CD4-positive, alpha-beta T cell treated with Interleukin-12 subunit alpha and Interleukin-12 subunit beta, for 1 hour (primary cell): ENCODE measurements at places on chromosomes 12 and 14.

DNA sequence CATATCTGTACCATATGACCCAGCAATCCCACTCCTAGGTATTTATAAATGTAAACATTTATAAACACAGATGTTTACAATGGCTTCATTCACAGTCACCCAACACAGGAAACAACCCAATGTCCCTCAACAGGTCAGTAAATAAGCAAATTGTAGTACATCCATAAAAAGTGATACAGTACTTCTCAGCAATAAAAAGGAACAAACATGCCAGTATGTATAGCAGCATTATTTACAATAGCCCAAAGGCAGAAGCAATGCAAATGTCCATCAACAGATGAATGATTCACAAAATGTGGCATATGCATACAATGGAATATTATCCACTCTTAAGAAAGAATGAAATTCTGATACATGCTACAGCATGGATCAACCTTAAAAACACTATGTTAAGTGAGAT lies 27.6 kb upstream of the MAP3K9 start:
- no peak for DNase-seq

DNA sequence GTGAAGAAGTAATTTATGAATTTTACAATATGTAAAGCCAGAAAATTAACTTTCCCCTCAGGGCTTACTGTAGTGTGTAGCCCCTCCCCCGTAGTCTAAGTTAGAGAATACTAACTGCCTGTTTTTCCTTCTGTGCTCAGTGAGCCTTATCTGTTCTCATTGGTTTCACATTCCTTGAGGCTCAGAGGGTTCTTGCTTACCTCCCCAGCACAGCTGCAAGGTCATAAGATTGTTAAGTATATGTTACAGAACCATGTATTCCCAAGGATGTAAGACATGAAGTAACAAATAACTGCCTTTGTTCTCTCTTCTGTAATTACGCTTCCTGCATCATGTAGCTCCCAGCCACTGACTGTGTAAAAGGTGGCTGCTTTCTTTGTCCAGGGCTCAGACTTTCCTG lies 1351.1 kb downstream of the TMEM121 start:
- DNase-seq: no peak

DNA sequence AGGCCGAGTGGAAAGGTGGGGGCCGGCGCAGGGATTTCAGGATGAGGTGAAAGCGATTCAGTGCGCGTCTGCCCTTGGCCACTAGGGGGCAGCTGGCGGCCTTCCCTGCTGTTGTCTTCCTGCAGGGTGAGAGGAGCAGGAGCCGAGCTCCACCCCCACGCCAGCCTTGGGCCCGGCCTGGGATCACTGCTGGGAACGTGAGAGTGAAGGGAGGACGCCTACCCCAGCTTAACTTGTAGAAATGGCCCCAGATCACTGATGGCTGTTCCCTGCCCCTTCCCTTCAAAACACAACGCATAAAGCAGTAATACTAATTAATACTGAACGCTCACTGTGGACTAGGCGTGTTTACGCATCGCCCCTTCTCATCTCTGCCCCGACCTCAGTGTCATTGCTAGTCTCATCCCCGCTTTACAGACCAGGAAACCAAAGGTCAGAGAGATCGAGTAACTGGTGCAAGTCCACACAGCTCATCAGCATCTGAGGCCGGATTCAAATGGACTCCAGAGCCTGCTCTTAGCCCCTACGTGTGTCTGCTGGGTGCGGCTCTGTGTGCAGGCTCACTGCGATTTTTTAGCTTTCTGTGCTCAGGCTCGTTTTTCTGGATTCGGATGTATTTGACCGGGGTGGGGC lies 24.3 kb downstream of the MVK start:
- peak; percentile 59 for DNase-seq

DNA sequence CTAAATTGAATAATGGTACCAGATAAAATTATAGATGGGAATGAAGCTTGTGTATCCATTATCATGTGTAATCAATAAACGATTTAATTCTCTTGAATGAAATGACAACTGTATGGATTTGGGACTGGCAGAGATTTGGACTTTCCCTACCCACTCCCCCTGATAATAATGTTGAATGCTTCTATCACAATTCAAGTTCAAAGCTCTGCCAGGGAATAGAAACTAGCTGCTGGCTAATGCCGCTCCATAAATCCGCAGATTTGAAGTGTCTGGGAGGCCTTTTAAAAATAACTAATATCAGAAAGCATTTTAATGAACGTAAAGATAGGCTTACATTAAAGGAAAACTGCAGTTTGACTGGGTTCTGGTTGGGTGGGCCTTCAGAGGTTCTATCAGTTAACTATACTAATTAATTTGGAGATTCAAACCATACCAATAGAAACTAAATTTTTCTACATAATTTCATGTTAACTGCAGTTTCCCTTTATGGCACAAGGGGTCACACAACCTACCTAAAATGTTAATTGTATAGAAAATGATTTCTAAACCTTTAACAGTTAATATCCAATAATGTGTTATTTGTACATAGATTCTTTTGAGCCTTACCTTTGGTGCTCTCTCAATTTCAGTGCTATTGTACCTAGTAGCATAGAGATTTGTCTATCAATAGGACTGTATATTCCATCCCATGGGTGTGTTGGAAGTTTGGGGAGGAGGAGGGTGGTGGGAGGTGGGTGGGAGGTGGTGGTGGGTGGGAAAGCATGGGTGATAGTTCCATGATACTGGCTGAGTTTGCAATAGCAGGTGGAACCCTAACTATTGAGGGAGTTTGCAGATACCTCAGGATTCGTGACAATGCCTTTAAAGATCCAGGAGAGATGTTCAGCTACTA lies 4.9 kb downstream of the HNRNPA1 start:
- no peak for DNase-seq

DNA sequence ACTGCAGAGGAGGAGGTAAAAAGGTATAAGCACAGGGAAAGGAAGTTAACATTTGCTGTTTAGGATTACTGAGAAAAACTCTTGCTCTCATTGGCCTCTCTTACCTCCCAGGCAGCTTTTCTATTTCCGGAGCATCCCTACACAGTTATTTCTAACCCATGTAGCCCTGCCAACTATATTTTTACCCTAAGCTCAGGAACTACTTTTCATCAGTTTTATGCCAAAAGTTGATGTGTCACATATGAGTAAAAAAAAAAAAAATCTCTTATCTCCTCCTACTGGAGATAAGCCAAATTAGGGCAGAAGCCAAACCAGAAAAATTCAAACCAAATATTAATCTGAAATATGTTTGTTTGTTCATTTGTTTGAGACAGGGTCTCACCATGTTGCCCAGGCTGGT lies 34.4 kb upstream of the PSMA6 start:
- DNase-seq: no peak

GRCh38 chr12:103524238-103524875 lies 28.6 kb upstream of the C12orf42 start:
- no peak for DNase-seq

DNA sequence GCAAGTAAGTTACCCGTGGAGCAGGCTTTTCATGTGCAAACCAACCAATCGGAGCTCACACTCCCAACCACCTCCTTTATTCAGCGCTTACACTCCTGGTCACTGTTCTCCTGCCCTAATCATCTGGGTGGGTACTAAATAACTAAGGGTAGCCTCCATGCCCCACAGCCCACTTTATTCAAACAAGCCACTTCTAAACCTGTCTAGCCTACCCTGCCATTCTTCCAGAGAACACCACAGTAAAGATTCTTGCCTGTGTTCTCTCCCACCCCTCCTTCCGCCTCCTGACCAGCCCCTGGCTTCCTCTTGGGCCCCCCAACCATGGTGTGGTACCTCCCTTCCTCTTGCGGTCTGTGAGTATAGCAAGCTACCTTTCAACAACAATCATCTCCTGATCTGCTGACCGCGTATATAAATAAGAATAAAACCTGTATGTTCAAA lies 581.9 kb downstream of the VRK1 start:
- DNase-seq: peak; percentile 54

DNA sequence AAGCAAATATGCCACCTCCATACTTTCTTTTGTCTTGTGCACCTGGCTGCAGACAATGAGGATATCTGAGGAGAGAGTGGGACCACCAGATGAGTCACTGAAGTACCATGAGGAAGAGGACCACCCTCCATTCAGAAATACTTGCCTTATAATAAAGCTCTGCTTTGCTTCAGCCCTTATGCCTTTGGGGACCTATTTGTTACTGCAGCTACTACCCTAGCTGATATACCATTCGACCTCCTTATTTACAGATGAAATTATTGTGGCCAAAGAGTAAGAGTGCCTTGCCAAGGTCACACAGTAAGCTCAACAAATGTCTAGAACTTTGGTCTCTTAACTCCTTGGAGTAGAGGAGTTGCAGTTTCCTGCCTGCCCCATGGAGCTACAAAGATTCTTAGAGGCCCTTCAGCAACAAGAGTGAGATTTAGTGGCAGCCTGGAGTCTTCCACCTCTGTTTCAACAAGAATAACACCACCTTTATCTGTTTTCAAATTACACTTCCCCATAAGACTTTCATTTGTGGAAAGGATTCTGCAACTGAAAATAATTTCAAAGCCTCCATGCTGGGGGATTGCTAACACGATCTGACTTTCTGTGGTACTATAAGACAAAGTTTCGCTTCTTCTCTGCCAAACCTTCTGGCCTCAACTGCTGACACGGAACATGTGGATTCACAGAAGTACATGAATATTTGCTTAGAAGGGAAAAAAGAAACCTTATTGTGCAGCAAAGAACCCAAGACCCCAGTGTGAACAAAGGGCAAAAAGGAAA lies 3.6 kb downstream of the CMKLR1 start:
- no peak for DNase-seq

DNA sequence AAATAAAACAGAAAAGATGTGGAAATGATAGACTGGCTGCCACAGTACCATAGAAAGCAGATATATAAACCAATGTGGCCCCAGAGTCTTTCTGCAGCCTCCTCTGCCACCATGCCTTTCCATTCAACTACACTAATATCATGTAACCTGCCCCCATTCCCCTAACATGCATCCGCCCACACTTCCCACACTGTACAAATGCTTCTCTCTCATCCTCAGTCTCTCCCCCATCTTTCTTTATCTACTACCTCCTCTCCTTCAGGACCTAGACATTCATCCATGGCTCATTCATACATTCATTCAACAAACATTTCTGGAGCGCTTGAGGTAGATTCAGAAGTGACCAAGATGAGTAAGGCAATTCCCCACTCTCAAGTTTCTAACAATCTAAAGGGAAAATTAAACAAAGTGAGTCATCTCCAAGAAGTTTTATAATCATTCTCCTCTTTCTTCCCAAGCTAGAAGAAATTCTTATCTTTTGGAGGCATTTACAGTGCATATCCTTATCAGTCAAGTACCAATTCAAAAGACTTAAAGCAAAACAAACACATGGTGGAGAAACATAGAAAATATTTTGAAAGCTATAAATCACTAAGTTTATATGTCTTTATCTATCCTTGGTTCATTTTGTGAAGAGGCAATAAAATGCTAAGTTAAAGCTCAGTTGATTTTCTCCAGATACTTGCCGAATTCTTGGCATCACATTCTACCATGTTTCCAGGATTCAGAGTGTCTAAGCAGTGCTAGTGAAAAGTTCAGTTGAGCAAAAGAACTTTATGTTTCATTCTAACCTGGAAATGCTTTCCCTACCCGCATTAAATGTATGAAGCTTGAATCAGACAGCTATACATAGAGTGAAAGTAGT lies 70.5 kb upstream of the FRMD6 start:
- no peak for DNase-seq

DNA sequence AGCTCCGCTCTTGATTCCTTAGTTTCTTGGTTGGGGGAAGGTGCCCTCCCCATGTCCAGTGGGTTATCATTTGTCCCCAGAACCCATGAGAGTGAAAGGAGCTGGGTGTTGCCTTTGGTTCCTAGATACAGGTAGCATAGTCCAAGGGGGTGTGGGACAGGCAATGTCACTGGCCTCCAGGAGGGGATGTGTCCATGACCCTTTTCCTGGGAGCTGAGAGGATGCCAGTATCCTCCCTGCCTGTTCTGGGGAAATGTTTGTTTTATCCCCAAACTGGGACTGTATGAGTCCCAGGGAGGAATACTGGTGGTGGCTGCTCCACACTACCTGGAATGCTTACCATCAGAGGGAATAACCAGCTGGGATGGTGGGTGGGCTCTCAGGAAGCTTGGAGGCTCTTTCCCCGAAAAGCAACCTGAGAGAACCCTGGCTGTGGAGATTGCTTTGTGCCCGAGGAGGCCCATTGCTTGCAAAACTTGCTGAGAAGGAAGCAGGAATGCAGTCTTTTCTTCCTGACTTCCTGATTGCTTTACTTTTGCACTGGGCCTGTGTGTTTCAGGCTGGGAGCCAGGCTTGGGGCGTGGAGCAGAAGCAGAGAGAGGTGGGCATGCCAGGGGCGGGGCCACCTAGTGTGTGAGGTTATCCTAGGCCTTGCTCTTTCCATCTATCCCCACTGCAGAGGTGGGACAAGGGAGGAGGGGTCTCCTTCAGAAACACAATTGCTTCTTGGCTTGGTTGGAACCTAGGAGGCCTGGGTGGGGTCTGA lies 715 bp upstream of the SLC10A1 start:
- DNase-seq: no peak

DNA sequence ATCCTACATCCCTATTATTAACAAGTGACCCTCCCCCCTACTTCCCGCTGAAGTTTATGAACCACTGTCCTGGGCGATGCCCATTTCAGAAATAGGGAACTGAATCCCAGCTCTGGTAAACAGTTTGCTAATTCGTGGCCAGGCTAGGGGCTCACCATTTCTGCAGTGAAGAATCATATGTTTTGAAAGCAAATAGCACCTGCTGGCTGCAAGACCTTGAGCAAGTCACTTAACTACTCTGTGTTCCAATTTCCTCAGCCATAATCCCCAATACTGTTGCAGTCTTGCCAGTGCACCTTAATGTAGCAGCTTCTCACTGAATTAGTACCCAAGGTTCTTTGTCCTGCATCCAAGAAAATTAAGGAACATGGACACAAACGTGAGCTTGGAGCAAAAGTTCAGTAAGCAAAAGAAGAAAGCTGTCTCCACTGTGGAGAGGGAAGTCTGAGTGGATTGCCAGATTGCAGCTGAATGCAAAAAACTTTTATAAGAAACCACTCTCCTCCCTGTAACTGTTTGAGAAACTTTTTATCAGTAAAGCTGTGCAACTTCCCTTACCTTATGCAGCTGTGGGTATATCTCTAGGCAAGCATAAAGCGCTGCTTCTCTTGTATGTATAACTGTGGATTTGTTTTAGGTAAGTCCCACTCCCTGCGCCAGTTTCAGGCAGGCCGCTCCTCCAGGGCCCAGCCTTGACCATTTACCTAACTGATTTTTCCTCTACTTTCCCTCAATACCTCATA lies 824 bp downstream of the OAS1 start:
- no peak for DNase-seq

GRCh38 chr12:92621312-92621711 lies 81.5 kb upstream of the PLEKHG7 start:
- no peak for DNase-seq

GRCh38 chr14:38616959-38617358 lies 361.1 kb upstream of the CLEC14A start:
- DNase-seq: no peak

GRCh38 chr14:103909531-103910261 lies 18.6 kb upstream of the TDRD9 start:
- no peak for DNase-seq

DNA sequence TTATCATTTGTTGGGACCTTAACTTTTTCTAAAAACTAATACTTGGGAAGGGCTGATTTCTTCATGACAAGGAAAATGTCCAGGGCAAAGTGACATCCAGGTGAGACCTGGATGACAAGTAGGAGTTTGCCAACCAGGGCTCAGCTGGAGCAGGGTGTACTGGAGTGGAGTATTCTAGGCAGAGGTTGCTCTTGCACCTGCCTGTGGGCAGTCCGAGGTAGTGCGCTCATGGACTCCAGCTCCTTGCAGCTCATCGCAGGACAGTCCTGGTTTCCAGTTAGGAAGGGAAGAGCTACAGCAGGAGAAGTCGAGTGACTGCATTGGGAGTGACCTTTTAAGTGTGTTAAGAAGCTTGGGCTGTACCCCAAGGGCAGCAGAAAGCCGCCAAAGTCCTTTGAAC lies 175.9 kb downstream of the PELI2 start:
- no peak for DNase-seq

GRCh38 chr14:35384455-35385041 lies 20.0 kb downstream of the NFKBIA start:
- DNase-seq: no peak
